B cell (primary cell): ENCODE measurements at places on chromosomes 11 and 22.

- no peak for DNase-seq
These were observed 36.4 kb downstream of the KCNJ4 start for GRCh38 chr22:38418589-38418988.

DNA sequence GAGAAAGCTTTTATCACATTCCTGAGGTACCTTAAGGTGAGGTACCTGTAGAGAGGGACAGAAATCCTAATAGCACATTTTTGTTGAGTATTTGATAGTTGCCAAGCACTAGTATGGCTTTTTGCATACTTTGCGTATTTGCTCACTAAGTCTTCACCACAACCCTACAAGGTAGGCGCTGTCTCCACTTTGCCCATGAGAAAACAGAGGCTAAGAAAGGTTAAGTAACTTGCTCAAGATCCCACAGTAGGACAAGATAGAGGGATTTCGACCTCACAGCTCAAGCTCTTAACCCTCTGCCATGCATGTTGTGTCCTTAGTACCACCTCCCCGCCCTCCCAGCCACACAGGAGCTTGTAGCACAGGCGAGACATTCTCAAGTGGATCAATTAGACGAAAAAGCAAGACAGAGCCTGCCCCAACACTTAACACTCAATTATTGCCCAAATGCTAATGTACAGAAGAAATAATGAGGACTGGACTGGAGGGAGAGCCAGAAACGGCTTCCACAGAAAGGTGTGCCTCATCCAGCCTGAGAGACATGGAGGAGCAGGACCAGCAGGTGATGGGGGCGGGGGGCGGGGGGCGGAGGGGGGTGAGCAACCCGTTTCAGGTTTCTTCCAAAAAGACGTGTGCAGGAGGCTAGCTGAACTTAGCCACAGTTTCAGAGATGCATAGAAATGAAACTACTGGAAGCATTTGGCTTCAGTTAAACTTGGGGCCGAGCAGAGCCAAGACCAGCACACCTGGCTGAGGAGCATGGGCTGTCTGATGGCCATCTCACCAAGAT is 26.7 kb upstream of the CD44 start:
- no peak for DNase-seq

- DNase-seq, result no peak
These were observed 102.6 kb downstream of the RELT start for GRCh38 chr11:73478737-73479347.

DNA sequence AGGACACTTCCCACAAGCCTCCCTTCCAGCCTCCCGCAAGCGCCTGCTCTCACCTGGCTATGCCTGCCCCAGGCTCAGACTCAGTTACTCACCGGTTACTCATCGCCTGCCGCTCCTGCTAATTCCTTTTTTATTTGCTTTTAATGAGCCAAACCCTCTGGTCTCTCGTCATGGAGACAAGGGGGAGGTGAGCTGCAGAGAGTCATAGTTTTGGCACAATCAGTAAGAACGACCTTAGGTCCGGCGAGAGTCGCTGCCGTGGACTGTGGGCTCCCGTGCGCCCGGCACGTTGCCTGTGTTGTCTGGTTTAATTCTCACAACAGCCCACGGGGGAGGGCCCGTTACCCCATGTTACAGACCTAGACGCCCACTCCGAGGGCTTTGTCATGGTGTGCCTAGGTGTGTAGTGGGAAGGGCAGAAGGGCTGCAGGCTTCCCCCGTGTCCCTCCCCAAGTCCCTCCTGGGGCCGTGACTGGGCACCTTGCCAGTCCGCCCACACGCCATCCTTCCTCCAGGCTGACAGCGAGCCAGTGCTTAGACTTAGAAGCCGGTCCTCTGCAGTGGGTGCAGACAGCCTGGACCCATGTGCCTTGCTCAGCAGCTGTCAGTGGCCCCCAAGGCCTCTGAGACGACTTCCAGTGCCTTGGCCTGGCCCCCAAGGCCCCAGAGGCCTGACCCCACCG is 42.2 kb downstream of the WNT7B start:
- DNase-seq, result no peak

DNA sequence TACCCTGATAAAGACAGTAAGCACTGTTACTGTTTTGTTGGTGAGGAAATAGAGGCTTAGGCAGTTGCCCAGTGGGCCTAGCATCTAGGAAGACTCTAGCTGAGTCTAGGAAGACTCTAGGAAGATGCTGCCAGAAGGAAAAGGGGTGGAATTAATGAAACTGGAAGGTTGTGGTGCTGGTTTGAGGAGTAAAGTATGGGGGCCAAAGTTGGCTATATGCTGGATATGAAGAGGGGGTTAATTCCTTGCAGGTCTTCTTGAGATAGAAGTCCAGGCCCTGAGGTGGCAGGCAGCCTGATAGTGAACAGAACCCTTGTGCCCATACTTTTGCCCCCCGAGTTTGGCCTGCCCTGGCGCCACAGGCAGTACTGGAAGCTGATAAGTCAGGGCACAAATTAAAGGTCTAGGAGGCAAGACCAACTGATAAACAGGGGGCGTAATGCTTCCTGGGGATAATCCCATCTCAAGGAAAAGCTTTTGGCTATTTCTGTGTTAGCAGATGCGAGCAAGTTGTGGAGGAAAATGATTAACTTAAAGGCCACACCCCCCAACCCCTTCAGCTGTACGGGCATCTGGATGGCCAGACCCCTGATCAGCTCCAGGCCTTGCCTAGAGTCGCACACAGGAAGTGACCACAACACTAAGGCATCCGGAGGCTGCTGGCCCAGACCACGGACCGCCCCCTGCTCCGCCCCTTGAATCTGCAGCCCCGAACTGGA is 3.1 kb downstream of the ILK start:
- DNase-seq, result peak; percentile 53

- no peak for DNase-seq
These were observed 6.3 kb downstream of the ARHGEF17 start for GRCh38 chr11:73314117-73314961.

GRCh38 chr11:58047818-58048217 is 17.1 kb downstream of the OR6Q1 start:
- DNase-seq, result no peak

GRCh38 chr11:112166562-112166961 is 610 bp upstream of the TEX12 start:
- DNase-seq, result no peak

GRCh38 chr11:6790546-6790945 is 7.7 kb downstream of the OR2AG1 start:
- DNase-seq, result no peak

- no peak for DNase-seq
These were observed 169.0 kb upstream of the DDI1 start for GRCh38 chr11:103867481-103867880.

DNA sequence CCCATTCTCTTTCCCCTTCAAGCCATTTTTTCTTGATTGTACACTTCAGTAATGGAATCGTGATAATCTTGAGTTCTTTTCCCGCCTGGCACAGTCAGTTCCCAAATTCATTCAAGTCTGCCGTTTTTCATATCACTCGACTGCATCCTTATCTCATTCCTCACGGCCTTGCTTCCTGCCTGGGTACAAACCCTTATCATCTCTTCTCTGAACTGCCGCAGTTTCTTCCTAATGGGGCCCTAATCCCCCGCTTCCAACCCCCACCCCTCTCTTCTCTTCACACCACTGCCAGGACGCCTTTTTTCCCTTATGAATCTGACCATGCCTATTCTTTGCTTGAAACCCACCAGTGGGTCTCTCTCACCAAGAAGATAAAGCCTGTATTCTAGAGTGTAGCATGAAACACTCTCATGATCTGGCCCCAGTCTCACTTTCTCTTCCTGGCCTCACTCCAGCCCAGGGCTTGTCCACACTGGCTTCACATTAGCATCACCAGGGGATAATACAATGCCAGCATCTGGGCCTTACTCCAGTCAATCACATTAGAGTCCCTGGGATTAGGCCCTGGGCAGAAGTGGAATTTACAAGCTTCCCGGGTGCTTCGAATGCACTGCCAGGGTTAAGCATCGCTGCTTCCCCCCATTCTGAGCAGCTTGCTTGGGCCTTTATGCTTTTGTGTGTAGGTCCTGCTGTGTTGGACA is 102.1 kb downstream of the FBXO7 start:
- no peak for DNase-seq

- peak; percentile 15 for DNase-seq
These were observed 88.5 kb downstream of the GRAMD1B start for GRCh38 chr11:123518496-123519054.

- DNase-seq, result no peak
These were observed 205.9 kb downstream of the ST3GAL4 start for GRCh38 chr11:126561327-126561893.

GRCh38 chr11:1863352-1864216 is 10.7 kb downstream of the LSP1 start:
- DNase-seq, result no peak

GRCh38 chr11:11071486-11071885 is 213.6 kb upstream of the ZBED5 start:
- no peak for DNase-seq

DNA sequence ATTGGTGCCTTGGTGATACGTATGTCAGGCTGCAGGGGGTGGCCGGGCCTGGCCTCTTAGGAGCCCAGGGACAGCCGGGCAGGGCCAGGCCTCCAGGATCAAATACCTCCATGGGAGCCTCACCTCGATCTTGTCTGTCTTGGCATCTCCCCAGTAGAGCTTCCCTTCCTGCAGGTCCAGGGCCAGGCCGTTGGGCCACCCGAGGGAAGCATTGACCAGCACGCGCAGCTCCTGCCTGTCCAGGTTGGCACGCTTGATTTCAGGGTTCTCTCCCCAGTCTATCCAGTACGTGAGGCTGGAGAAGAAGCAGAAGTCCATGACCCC is 137.7 kb downstream of the CRYBB2 start:
- DNase-seq, result no peak

DNA sequence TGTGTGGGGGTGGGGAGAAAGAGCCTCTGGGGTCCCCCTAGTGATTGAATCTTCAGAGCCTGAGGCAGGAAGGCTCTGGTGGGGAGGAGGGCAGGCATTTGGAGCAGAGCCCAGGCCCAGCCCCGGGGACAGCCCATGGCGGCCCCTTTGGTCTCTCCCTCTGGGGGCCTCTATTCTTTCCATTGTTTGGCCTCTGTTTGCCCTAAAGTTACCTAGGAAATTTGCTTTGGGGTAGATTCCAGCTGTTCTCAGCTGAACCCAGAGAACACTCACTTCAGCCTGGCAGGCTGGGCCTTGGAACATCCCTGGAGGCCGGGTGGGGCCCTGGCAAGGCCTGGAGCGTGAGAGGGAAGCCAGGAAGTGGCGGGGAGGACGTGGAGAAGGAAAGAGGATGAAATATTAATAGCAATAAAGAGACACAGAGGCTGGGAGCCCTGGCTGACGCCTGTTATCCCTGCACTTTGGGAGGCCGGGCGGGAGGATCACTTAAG is 22.9 kb upstream of the A4GALT start:
- DNase-seq, result no peak

DNA sequence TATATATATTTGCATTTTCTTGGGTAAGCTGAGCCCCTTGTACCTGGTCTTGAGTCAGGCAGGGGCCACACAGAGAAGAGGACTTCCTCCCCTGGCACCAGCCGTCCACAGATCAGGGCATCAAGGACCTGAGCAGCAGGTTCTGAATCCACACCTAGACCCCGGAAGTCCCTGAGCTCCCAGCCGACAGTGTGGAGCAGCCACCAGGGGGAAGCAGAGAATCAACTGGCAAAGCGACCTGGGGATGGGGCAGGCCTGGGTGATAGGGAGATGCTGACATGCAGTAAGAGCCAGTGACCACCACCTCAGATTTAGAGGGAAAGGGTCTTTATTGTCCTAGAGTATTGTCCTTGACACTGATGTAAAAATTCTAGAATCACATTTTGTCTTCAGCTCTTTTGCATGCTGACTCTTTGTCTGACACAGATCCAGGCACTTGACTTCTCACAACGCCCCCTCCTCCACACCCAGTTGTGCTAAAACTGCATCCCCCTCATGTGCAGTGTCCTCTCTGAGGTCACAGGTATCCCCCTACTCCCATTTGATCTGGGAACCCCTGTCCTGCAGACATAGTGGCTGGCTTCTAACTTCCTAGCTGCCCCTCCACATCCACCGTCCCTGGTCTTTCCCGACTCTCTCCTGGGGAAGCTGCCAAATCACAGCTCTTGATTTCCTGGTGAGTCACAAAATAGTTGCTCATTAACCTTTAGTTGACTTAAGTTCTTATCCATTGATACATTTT is 109.3 kb downstream of the GGTLC2 start:
- peak; percentile 79 for DNase-seq
